ENCODE measurements at places on chromosomes 6 and 20.

GRCh38 chr6:24195836-24196597 lies 70.0 kb downstream of the NRSN1 start:
- no peak for DNase-seq

DNA sequence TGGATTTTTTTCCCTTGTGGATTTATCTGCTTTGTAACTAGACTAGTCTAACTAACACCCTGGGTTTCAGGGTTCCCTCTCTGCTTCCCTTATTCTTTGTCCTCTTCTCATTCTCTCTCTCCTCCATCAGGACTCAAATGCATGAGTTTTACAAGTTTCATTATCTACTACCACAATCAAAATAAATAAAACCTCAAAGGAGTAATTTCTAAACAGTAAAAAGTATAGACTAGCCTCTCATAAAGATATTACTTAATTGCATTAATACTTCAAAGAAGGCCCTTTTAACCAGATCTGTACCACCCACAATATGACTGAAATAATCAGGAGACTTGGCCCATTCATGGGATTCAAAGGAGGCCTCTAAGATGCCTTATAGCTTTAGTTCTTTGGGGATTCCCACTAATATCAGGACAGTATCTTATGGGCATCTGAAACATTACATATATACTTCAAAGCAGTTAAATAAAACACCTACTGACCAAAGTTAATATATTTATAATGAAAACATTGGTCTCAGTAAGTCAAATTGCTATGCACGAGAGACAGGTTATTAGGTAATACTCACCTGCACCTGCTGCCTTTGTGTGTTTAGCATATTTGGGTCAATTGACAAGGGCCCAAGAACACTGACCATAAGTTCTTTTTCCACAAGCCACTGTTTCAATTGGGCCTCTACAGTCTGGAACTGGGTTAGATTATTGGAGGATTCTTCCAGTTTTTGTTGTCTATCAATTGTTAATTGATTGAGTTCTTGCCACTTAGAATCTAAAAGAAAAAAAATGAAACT lies 85.7 kb downstream of the DST start:
- no peak for DNase-seq

- no peak for DNase-seq
Measured at GRCh38 chr6:170374571-170375444, 68.2 kb downstream of the FAM120B start.

DNA sequence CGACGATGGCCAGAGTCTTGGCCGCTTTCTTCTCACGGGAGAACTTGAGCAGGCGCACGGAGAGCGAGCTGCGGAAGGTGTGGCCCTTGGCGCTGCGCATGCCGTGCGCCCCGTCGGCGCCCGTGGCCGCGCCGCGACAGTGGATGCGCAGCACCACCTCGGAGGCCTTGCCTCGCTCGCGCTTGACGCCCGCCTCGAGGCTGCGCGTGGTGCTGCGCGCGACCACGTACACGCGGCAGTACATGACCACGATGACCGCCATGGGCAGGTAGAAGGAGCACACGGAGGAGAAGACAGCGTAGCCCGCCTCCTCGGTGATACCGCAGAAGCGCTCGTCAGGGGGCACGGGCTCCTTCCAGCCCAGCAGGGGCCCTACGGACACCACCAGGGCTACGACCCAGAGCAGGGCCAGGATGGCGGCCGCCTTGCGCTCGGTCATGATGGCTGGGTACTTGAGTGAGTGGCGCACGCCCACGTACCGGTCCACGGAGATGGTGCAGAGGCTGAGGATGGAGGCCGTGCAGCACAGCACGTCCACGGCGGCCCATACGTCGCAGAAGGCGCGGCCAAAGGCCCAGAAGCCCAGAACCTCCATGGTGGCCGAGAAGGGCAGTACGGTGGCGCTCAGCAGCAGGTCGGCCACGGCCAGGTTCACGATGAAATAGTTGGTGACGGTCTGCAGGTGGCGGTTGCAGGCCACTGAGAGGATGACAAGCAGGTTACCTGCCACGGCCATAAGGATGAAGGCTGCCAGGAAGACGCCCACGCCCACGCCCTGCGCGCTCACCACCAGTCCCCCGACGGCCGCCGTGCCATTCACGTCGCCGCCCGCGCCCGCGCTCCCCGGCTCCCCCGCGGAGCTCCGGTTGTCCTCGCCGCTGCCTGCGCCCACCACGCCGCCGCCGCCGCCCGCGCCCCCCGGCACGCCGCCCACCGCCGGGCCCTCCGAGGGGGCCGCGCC lies 232.8 kb upstream of the RNF24 start:
- no peak for DNase-seq

- no peak for DNase-seq
Measured at GRCh38 chr6:56906752-56907151, 48.2 kb upstream of the BEND6 start.

DNA sequence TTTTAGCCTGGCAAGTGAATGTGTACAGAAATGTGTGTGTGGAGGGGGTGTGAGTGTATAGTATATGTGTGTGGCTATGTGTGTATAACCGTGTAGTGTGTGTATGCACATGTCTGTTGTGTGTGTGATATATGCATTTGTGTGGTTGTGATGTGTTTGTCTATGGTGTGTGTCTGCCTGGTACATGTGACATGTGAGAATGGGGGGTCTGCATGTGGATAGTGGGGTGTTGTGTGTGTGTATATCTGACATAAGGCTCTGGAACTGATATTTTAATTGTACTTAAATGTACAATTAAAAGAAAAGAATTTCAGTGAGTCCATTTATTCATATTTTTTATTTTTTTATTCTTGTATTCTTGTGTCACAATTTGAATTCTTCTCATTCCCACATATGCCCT lies 57.2 kb upstream of the CNR1 start:
- no peak for DNase-seq

GRCh38 chr6:161445021-161445799 lies 171.3 kb upstream of the AGPAT4 start:
- DNase-seq = no peak

DNA sequence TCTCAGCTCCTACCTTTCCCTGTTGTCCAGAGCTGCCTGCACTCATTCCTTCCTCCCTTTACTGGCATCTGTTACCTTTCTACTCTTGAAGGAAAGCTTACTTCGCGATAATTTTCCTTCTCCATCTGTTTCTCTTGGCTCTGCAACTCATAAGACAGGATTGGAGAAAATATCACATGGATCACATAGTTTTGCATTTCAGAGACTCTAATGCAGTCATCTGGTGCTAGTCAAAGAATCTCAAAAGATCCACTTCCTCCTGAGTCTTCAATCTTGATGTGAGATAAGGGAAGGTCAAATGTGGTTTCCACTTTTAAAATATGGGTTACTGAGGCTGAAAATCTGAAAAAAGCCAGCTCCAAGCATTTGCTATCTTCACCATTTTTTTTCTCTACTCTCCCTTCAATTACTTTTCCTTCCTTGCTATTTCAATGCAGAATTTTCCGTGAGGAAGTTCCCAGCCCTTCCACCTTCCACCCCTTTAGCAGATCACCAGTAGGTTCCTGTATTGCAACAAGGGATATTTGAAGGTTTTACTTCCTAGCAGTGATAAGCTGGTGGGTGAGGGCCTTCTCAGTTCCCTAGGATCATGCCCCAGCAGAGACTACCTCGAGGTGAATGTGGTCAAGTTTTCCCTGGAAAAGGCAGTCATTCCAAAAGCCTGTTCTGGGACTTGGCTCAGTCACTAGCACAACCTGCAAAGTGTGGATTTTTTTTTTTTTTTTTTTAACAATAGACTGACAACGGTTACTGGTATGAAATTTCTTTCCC lies 62.8 kb upstream of the LRRC1 start:
- DNase-seq = no peak

GRCh38 chr6:26432627-26433201 lies 7.6 kb upstream of the BTN3A3 start:
- DNase-seq = no peak

DNA sequence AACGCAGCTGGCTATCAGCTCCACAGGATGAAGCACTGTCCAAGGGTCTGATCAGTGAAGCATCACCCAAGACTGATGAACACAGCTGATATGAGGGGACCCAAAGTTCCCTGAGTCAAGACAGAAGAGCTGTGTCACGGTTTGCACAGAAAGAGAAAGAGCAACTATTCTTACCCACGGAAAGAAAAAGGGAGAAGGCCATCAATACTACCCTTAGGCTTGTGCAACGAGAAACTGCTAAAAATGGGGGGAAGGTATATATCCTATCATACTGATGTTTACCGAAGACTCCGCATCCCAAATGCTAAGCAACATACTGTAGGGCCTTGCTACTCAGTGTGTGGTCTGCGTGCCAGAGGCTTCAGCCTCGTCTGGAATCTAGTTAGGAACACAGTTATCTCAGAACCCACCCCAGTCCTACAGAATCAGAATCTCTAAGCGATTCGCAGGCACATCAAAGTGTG lies 665 bp downstream of the FASTKD5 start:
- DNase-seq = no peak

DNA sequence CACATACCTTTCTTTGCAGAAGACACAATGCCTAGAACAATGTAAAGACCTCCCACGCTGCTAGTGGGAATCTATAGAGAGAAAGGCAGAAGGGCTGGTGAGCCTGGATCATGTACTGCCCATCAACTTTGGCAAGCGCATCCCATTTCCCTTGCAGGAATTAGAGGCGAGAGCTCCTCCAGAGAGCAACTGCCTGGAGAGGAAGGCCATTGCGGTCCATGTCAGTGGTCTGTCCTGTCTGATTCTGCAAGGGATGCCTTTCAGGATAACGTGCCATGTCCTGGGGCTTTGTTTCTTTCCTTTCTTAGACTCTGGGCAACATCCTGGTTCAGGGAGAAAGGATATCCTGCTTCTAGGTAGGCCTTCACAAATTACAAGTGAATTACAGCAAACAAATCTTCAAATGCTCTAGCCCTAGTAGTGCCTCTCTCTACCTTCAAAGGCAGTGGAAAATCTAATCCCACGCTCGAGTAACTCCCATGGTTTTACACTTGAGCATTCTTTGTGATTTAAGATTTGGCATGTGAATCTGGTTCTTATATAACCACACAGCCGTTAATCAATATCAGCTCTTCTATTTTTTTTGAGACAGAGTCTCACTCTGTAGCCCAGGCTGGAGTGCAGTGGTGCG lies 38.5 kb downstream of the GCNT2 start:
- no peak for DNase-seq

DNA sequence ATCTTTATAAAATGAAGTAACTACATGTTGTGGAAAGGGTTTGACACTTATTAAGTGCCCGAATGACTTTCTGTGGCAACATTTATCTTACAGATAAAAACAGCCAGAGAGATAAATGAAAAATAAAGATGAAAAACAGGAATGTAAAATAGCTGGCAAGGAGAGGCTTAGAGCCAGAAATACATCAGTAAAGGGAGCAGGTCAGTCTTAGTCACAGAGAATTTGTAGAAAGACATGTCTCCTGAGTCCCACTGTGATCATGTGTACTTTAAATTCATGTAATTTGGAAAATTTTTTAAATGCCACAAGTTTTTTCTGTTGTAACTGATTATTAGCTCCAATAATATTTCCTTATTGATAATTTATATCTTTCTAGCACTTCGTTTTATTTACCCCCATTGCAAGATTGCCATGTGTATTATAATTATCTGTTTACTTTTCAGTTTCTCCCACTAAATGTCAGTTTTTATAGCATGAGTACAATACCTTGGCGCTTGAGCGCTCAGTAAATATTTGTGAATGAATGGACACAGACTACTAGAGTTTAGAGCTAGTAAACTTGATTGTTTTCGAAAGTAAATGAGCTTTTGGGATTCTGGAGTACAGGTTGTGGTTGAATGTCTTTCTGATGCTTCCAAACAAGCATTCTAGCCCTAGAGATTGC lies 15.2 kb downstream of the TAB2 start:
- no peak for DNase-seq

- no peak for DNase-seq
Measured at GRCh38 chr20:51350941-51351631, 191.4 kb downstream of the NFATC2 start.

DNA sequence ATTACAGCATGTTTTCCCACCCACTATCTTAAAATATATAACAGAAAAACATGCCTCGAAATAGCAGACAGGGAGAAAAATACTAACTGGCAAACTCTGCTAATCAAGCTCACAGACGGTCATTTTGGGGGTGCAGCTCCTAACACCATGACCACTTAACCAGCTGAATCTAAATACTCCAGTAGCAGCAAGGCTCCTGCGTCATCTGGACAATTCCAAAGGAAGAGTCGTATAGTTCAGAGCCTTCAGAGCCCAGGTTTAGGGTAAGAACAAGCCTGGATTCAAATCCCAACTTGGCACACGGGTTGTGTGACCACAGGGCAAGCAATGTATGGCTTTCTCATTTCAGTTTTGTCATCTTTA lies 81.3 kb upstream of the COL21A1 start:
- no peak for DNase-seq

GRCh38 chr6:17663226-17663625 lies 43.5 kb downstream of the NUP153 start:
- no peak for DNase-seq

DNA sequence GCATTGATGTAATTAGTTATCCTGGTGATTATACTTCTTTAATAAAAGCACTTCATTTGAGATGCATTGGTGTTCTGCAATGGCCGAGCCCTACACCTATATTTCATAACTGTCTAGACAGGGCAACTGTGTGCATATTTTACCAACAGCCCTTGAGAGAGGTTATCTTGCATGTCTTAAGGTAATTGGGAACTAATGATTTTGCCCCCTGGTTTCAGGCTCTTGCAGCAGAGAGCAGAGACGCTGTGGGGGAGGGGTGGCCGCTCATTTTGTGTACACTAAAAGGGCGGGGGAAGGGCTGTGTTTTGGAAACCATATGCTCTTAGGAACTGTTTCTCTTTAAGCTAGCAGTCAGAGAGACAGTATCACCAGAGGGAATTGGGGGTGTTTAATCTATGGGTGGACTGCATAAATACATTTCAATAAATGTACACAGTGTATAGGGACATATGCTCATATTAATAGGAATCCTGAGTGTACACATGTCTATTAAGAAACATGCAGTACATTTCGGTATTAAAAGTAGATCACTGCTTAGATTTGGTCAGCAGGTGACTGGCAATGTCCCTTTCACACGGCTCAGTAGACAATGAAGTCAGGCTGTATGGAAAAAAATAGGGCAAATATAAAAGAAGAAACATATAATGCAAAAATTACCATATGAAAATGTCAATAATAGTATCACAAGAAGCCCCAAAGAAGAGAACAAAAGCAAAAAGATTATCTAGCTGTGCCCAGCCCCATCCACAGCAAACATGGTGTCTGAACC lies 402.9 kb upstream of the CITED2 start:
- DNase-seq = no peak

- DNase-seq = no peak
Measured at GRCh38 chr20:5127859-5128424, 1.1 kb downstream of the CDS2 start.

DNA sequence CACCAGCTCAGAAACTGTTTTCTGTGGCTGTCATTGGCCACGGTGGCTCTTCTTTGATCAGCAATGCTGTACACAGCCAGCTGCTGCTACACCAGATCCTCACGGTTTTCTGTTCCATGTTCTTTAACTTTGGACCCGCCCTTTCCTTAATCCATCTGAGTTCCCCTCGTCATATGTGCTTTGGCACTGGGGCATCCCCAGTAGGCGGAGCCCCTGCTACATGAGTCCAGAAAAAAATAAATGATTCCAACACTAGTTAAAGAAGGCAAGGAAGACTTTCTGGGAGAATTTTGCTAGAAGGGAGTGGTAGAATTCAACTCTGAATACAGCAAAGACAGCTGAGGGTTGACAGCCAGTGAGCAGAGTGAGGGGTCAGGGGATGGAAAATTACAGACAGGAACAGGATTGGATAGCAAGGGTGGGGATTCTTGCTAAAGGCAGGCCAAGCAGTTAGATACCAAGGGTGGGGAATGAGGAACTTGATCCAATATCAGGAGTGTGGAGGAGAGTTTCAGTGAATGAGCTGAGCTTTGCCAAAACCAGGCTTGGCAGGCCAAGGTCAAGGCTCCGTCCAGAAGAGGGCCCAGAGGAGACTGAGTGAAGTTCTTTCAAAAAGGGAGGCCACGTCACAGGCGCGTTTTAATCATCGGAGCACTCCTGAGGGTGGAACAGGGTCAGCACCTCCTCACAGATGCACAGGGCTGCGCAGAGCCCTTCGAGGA lies 391.8 kb downstream of the CDH4 start:
- DNase-seq = no peak
